ENCODE measurements at places on chromosomes 11 and 22.

- DNase-seq = no peak
Measured at GRCh38 chr22:36838119-36839030, 21.5 kb upstream of the PVALB start.

- no peak for DNase-seq
Measured at GRCh38 chr11:15829312-15829711, 527.0 kb downstream of the SOX6 start.

DNA sequence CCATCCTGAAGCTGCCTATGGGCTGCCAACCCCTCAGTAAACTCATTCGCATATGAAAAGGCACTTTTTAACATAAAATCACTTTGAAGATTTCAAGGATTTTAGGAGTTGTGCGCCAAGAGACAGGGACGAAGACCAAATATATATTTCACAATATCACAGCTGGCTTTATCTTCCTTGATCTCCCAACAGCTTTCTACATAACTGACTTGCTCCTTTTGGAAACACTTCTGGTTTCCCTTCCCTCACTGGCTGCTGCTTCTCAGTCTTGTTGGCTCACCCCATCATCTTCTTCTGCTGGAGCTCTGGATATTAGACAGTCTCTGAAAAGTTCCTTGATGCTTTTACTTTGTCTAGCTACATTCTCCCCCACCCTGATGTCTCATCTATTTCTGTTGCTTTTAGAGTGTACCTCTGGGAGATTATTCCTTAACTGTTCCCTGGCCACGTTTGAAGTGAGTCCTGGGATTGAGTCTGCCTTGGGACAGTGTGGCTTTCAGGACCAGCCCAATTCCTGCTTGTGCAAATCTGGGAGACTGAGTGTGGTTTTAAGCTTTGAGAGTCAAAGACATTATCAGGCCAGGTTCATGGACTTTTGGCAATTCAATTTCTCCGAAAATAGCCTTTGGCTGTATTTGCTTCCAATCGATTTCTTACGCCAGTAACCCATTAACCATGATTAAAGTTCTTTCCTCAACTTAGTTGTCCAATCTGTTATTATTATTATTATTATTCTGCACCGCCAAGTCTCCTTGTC is 30.9 kb upstream of the NNMT start:
- no peak for DNase-seq

DNA sequence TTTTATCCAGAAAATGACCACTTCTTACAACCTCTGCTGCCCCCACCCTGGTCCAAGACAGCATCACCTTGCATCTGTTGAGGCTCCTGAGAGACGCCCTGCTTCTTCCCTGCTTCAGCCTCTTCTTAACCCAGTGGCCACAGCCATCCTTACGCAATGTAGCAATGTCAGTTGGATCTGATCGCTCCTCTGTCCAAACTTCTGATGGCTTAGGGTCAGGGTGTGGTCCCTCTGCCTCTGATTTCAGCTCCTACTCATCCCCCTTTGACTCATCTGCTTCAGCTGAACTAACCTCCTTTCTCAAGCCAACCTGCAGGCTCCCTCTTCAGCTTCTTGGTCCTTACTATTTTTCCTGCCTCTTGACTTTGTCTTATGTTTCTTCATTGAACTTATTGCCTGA is 280.8 kb downstream of the KIRREL3 start:
- peak; percentile 63 for DNase-seq

DNA sequence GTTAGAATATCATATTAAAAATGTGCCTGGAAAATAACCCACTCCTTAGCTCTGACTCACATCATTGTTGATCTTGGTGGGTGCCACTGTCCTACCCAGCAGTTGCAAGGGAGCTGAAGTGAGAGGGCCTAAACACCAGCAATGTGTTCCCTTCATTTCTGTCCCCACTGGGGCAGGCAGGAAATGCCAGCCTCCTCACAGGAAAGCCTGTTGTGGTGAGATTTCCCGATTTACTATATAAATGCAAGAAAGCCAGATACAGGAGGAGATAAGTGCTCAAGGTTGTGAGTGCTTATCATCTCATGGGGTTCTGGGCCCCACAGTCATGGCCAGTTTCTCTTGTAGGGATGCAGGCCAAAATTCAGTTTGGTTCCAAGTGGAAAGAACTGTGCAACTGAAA is 15.8 kb upstream of the FLI1 start:
- no peak for DNase-seq

GRCh38 chr11:62545437-62546243 is 966 bp downstream of the AHNAK start:
- DNase-seq = peak; percentile 93

DNA sequence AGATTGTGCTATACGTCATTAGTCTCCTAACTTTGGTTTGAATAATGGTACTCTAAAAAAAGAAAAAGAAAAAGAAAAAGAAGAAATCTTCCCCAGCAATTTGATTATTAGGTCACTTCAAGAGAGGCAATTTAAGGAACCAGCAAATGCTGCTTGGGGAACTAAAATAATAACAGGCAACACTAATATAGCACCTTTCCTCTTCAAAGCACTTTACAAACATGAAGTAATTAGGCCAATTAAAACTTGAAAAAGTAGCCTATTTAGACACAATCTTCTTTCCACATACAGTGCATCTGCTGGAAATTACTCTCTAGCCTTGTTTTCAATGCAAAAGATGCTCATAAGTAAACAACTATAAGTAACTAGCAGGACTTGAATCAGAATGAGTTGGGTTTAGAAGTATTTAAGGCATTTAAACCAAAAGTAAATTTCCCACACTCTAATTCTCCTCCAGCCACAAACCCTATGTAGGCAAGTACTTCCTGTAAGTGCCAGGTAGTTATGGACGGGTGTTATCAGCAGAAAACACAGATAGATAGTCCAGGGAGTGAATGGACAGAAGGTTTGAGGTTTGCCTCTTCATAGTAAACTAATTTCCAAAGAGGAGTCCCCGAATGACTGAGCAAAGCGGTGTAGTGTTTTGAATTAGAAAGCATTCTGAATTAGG is 44.5 kb downstream of the LRRC4C start:
- no peak for DNase-seq

DNA sequence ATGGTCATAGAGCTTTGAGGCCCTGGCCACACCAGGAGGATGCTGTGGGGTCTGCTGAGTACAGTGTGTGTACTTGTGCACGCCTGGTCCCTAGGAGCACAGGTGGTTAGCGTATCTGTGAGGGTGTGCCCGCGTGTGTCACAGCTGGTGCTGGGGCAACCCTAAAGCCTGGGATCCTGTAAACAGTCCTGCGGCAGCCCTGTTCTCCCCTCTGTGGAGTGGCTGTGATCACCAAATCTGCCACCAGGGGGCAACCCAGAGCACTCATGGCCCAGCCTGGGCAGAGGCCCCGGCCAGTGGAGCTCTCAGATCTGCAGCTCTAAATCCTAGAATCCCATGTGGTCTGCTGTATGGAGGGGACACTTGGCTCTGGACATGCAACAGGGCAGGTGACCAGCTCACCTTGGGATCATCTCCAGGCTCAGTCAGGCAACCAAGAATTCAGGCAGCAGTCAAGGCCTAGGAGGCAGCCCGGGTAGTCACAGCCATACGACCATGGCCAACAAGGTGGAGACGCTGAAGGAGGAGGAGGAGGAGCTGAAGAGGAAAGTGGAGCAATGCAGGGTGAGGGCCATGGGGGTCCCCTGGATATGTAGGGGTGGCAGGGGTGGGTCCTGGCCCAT is 3.9 kb downstream of the SH3BP1 start:
- peak; percentile 58 for DNase-seq

GRCh38 chr11:125957618-125958332 is 11.9 kb downstream of the VSIG10L2 start:
- DNase-seq = no peak

- no peak for DNase-seq
Measured at GRCh38 chr22:41848468-41848867, 15.6 kb downstream of the SREBF2 start.

- peak; percentile 28 for DNase-seq
Measured at GRCh38 chr22:50603511-50604255, 3.1 kb downstream of the MAPK8IP2 start.

DNA sequence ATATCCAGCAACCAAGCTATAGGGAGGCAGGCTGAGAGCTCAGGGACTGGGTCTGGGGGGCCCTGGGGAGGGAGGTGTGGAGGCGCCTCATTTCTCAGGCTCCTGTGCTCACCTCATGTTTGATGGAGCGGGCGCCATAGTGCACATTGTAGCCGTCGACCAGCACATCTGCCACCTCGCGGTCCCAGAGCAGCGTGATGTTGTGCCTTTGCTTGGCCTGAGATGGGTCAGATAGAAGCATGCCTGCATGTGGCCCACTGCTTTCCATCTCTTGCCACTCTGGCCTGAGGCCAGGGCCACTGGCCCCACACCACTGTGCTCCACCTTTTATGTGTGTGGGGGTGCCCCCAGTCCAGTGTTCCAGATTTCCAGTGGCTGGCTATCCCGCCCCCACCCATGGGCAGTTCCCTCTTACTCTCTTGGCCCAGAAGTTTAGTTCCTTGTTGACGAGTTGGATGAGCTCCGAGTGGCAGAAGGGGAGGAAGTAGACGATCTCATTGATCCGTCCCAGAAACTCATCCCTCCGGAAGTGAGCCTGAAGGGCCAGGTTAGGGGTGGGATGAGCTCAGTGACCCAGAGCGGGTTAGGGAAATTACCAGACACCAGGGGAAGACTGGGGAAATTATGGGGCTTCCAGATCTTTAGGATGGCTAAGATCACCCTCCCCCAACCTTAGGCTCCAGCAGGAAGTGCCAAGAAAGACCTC is 50.1 kb upstream of the PHOX2A start:
- DNase-seq = no peak

GRCh38 chr11:31810779-31811647 is at the start of gene PAX6:
TSS of gene PAX6 (minus strand) at chr11:31811322. CDS start at chr11:31806411, 4,911 bp downstream.
- DNase-seq = no peak

GRCh38 chr11:110217223-110217877 is 79.1 kb downstream of the RDX start:
- no peak for DNase-seq

GRCh38 chr11:66901964-66902390 is 45.1 kb downstream of the LRFN4 start:
- no peak for DNase-seq

GRCh38 chr11:32374261-32374711 is 61.1 kb downstream of the WT1 start:
- no peak for DNase-seq

DNA sequence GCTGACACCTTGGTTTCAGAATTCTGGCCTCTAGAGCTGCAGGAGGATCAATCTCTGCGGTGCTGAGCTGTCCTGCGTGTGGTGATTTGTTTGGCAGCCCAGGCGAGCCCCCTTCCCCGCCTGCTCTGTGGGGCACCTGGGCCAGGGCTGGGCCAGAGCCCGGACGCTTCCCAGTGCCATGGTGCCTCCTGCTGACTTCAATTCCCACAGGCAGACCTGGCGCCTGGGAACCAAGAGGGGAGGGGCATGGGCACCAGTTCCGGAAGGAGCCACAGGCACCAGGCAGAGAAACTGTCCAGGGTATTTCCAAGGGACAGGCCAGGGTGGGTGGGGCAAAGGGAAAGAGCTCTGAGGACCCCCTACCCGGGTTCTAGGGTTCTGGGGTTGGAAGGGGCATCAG is 197.8 kb downstream of the CTTN start:
- no peak for DNase-seq

DNA sequence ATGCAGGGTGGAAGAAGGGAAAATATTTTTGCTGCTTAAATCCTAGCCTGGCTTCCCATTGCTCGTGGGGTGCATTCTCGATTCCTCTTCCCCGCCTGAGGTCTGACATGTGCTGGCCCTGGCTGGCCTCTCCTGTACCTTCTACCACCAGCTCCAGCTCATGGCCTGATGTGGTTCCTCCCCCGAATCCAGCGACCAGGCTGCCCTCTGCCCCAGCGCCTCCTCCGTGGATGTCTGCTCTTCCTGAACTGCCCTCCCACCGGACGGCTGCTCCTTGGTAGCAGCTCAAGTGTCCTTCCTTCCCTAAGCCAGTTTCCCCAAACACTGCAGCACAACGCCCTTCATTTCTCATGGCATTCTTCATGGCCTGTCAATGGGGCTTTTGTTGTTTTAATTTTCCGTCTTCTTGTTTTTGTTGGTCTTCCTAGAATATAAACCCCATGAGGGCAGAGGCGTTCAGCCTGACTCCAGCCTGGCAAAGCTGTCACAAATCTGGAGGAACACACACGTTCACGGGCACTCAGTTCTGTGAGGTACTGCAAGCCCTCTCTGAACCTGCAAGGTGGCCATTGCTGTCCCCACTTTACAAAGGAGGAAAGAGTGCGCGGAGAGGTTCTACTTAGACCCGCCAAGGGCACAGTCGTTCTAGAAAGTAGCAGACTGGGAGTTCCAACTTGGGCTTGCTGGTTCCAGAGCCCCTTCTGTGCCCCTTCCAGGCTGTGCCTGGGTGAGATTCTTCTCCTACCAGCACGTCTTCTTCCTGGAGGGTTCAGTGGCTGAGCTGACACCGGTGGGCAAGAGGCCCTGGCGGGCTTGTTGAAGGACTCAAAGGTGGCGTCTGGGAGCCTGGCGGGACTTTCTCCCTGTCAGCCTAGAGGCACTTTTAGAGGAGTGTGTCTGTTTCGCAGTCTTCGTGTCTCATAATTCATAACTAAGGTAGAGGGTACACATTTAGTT is 953 bp upstream of the LRP5 start:
- DNase-seq = no peak

DNA sequence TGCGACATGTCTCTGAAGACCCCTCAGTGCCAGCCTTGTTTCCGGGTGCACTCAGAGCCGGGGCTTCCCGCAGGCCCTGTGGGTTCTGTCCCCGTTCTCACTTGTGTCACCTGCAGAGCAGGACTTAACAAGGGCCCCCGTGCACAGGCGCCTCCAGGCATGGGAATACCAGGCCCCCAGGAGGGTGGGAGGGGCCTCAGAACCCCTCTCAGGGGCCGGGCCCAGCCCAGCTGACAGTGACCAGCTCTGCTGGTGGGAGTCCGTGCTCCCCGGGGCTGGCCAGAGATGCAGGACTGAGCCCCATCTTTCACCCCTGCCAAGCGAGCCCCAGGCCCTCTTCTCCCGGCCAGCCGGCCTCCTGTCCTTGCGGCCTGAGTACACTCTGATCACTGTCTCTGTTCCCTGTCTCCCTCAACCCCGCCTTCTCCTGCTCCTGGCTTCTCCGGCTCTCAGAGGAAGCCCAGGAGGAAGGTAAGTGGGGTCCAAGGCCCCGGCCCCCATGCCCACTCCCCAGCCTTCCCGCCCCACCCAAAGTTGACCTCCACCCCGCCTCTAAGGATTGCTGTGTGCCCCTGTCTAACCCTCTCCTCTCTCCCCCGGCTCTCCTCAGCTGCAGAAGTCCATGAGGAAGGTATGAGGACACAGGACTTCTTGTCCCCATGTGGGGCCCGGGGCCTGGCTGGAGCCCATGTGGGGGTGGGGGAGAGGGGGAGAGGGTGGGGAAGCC is 5.3 kb downstream of the TNNT3 start:
- no peak for DNase-seq

- peak; percentile 52 for DNase-seq
Measured at GRCh38 chr11:95364324-95365295, 133.6 kb upstream of the SESN3 start.

DNA sequence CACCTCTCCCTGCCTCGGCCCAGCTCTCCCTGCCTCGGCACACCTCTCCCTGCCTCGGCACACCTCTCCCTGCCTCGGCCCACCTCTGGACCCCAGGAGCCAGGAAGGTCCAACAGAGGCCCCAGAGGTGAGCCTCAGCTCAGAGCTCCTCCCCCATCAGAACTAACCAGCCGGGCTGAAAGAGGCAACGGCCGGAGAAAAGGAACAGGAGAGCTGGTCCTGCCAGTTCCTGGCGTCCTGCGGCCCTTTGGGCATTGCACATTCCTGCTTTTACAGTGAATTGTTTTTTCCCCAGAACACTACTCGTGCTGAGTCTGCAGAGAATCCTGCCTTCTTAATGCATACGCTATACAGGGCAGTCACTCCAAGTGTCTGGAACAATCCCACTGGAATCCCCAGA is 45.8 kb downstream of the LMO1 start:
- no peak for DNase-seq

Data from foreskin fibroblast (primary cell).